Upper lobe of right lung (tissue), 1 donor: ENCODE measurements at places on chromosomes 4 and X.

DNA sequence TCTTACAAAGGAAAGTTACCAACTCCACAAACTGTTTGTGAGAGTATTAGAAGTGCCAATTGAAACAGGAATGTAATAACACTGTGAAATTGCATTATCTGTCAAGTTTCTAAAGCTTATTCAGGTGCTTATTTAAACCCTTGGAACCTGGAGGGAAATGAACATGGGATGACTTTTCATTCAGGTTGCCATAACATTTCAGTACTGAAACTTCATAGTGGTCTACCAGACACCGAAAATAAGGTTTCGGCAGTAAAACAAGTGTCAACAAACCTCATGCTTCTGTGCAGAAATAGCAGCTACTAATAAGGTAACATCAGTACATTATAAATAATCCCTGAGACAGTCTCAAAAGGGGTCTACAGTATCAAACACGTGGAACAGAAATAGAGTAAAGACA, 890.7 kb upstream of the INTU start:
- no peaks in the 10 kb centered on the region for H3K27me3 ChIP-seq
- no peaks in the 10 kb centered on the region for H3K36me3 ChIP-seq
- no peak for DNase-seq
- no peaks in the 10 kb centered on the region for H3K4me1 ChIP-seq
- H3K4me3 ChIP-seq, result no peak overlapping the region

GRCh38 chrX:1009771-1010170, 202.7 kb downstream of the CRLF2 start:
- H3K27ac ChIP-seq, result no peak overlapping the region
- H3K4me3 ChIP-seq, result no peak overlapping the region
- DNase-seq, result peak; percentile 48
- H3K27me3 ChIP-seq, result no peaks in the 10 kb centered on the region
- no peaks in the 10 kb centered on the region for H3K4me1 ChIP-seq

DNA sequence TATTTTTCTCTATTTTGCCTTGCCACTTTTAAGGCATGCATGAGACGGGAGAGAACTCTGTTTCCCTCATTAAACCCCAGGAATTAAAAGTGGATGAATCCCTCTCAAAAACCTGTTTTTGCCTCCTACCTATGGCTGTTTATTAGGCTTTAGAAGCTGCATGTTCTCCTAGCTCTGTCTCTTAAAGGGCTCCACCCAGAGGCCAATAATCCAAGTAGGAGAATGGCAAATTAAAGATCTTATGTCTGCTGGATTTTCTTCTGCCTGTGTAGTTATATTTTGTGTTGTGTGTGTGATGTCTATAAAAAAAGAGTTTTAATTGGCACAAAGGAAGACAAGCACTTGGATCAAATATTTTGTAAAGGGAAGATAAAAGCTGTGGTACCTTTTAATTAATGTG, 32.4 kb downstream of the MAGEC1 start:
- H3K27ac ChIP-seq, result no peak overlapping the region
- H3K4me1 ChIP-seq, result no peaks in the 10 kb centered on the region
- no peak overlapping the region for H3K4me3 ChIP-seq
- H3K27me3 ChIP-seq, result no peaks in the 10 kb centered on the region
- DNase-seq, result no peak

- no peak for DNase-seq
- H3K27me3 ChIP-seq, result no peaks in the 10 kb centered on the region
- H3K27ac ChIP-seq, result no peak overlapping the region
- H3K36me3 ChIP-seq, result no peaks in the 10 kb centered on the region
- no peak overlapping the region for H3K4me3 ChIP-seq
Observed at GRCh38 chrX:39905946-39906345, 191.8 kb downstream of the BCOR start.

GRCh38 chrX:71549986-71550385, 17.1 kb downstream of the OGT start:
- DNase-seq, result no peak
- H3K36me3 ChIP-seq, result peaks cover 46% of the 10 kb centered on the region
- no peaks in the 10 kb centered on the region for H3K27me3 ChIP-seq
